A172 (cell line): ENCODE measurements at places on chromosomes 7 and 10. TPM values are rescaled to one million over a fixed set of nuclear protein-coding genes. Genes with fewer than 3 reads are reported as not detected.

ALOX5 gene
- total RNA-seq, result 0.43 and 2.0 TPM in 2 replicates

IGFBP1 gene
- total RNA-seq, result 0.12 and 0.22 TPM in 2 replicates

ATG9B gene
- total RNA-seq, result not detected in 2 replicates

OR6V1 gene
- total RNA-seq, result not detected in 2 replicates

CD36 gene
- 0.05 and 2.7 TPM in 2 replicates for total RNA-seq

AMZ1 gene
- total RNA-seq, result 0.07 and 0.28 TPM in 2 replicates

ANKRD61 gene
- total RNA-seq, result 1.0 TPM in 1 of 2 replicates, not detected in the other

PTTG1IP2 gene
- not detected in 2 replicates for total RNA-seq

SYCE1 gene
- not detected in 2 replicates for total RNA-seq

ITIH5 gene
- total RNA-seq, result 0.09 and 0.14 TPM in 2 replicates

LRRC17 gene
- total RNA-seq, result 843 and 845 TPM in 2 replicates

SNX10 gene
- total RNA-seq, result 23.2 and 28.9 TPM in 2 replicates

EBLN1 gene
- not detected in 2 replicates for total RNA-seq

TAS2R3 gene
- not detected in 2 replicates for total RNA-seq

HTR7 gene
- total RNA-seq, result 0.12 and 0.31 TPM in 2 replicates

SORBS1 gene
- total RNA-seq, result 0.91 and 2.5 TPM in 2 replicates

EPHB6 gene
- 2.0 and 2.7 TPM in 2 replicates for total RNA-seq

PRRT4 gene
- total RNA-seq, result 0.10 and 1.6 TPM in 2 replicates

EIF3B gene
- total RNA-seq, result 228 and 229 TPM in 2 replicates

PNLIPRP2 gene
- total RNA-seq, result not detected in 2 replicates

TMEM229A gene
- total RNA-seq, result not detected in 2 replicates
